ENCODE measurements at places on chromosomes 4 and X.

DNA sequence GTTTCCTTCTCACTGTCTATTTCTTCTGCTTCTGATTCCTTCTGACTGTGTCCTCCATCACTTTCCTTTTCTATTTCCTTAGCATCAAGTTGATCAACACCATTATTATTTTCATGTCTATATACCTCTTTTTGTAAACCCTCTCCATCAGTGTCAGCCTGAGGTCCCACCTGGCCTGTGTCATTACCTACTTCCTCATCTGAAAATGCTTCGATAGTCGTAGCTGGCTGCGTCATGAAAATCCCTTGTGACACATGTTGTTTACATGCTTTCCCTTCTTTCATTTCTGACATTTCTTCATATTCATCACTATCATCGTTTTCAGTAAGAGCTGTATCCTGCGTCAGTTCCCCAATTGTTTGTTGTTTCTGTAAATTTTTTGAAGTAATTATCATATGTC is 39.6 kb downstream of the RPGR start:
- DNase-seq = no peak

DNA sequence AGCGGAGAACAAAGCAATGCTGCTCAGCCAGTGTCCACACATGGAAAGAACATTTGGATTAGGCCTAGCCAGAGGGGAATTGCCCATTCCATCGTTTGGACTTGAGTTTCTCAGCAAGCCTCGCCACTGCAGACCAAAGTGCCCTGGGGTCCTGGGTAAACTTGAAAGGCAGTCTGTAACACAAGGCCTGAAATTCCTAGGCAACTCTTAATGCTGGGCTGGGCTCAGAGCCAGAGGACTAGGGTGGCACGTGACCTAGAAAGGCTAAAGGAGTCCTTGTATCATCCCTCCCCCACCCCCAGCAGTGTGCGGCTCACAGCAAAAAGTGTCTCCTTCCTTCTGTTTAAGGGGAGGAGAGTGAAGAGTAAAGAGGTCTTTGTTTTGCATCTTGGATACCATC is 210.4 kb upstream of the ARX start:
- no peak for DNase-seq

DNA sequence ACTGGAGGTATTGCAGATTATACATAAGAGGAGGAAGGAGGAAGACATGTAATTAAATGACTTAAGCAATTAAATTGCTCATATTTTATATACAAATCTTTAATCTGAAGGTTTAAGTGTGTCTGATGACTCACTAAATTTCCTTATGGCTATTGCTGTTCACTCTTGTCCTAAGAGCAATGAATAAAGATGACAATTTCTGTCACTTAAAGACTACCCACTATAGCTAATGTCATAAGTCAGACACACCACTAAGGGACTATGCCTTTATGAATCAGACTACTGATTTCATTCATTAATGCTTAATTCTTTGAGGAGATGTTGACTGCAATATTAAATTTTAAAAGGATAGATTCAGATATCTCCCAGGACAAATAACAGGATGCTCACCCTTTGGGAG is 1514.7 kb downstream of the PCDH18 start:
- DNase-seq = no peak

DNA sequence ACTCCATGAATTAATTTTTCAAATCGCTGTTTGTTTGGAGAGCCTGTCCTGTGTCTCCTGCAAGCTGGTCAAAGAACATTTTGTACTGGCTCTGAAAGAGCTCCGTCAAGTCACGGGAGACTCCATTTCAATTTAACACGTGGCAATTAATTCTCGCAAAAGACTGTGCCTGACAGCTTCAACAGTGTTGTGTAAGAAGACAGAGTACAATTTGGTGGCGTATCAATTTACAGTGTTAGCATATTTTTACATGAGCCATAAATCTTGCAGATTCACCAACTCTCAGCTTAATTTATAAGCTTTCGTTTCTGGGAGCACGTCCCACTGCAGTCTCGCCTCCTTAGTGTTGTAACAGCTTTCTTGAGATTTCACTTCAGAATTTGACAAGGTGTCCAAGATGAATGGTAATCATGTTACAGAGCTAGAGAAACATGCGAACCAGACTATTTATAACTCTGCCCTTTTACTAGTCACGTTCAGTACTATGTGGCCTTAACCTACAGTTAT is 70.8 kb downstream of the RWDD4 start:
- DNase-seq = no peak

All from stimulated activated CD4-positive, alpha-beta T cell treated with anti-CD3 and anti-CD28 coated beads, Interleukin-12 subunit alpha, Interleukin-12 subunit beta, amount 100 ng/mL, for 48 hours (primary cell).